HCEC 1CT (cell line): ENCODE measurements at places on chromosomes 2 and 18.

DNA sequence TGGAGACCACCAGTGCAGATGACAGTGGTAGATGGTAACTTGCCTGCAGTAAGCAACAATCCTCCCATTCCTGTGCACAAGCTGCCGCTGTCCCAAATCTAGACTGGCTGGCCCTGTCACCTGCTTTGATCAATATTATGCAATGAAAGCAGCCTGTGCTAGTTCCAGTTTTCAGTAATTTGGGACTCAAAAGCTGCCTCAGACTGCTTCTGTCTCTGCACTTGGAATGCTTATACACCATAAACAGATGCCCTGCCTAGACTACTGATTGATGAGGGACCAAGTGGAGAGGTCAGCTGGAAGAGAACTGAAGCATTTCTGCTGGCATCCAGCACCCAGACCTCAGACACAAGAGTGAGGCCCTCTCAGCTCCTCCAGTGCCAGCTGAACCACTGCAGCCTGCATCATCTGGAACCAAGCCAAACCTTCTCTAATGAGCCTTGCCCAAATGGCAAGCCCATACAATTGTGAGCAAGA is 24.9 kb downstream of the CCBE1 start:
- peak; percentile 22 for DNase-seq

- DNase-seq = no peak
Measured at GRCh38 chr2:170405326-170405725, 227.4 kb downstream of the MYO3B start.

- no peak for DNase-seq
Measured at GRCh38 chr2:14011190-14011589, 621.3 kb upstream of the LRATD1 start.

GRCh38 chr2:112783187-112783714 is 1.0 kb downstream of the IL1A start:
- no peak for DNase-seq

GRCh38 chr2:132617989-132618388 is 52.0 kb downstream of the LYPD1 start:
- no peak for DNase-seq

DNA sequence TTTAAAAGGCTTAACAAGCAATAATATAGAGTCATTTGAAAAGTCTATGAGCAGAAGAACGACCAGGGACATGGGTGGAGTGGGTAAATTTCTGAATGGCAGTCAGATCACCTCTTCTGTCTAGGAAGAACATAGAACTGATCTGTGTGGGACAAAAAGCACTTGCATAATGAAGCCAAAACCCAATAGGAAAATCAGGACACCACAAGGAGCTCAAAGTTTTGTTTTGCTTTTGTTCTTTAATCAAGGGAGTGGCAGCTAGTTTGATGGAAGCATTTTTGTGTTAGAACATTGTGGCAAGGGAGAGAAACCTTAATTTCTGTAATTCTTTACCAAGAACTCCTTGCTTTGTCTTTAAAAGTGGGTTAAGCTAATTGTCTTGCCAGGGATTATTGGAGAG is 240.2 kb upstream of the TANK start:
- no peak for DNase-seq

DNA sequence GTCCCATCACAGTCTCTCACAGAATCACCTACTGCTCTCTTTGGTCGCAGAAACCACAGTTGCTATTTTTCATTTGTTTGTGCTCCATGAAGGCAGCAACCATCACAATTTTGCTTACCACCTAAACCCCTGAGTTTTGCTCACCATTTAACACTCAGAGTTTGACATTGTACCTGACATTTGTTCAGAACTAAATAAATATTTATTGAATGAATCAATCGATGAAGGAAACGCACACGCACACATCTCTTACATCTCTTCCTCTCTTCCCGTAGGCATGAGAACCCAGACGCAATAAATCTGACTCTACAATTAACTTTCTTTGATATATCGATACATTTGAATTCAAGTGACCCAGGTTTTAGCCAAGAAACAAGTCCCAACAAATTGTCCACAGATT is 105.5 kb upstream of the RNF152 start:
- DNase-seq = no peak

DNA sequence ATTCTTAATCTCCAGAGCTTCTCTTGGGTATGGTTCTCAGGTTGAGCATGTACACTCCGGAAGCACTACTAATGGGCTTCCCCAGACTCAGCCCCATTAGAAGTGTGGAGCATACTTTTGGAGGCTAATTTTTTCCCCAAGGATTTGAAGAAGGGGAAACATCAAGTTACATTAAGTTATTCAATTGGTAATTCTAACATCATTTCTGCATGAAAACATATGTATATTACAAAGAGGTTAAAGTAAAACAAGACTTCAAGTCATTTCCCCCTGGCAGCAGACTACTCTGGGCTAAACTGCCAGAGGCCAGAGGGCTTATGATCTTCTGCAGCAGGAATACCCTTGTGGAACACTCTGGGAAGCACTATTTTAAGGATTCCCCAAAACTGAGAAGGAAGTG is 227.7 kb upstream of the STK17B start:
- no peak for DNase-seq

GRCh38 chr2:120720746-120721375 is 14.8 kb upstream of the GLI2 start:
- no peak for DNase-seq

DNA sequence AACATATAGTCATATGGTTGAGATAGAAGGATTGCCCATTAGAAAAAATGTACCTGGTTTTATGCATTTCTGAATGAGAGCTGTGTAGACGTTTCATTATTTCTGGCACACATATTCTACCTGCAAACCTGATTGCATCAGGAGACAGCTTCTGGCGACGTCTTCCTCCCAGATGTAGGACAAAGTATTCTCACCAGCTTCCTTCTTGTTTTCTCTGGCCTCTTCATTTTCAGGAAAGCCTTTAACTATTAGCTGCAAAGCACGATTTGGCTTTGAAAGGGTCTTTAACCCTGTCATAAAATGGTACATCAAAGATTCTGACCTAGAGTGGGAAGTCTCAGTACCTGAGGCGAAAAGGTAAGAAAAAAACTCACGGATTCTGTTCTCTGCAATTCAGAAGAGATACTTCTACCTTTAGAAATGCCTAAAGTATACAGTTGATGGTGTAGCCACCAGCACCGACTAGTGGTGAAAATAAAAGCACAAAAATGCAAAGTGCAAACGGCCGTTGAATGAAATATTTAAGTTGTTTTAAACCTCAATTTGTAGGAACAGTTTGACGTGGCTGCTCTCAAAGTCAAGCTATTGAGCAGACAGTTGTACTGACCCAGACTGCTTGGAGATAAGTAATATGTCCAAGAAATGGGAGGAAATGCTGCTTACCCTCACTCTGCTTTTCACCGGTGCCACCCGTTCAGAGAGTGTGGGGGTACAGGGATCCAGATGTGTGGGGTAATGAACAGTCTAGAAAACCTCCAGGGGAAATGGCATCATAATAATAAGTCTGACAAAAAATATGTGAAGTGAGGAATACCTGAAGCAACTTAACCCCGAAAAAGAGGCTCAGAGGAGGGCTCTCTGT is 20.2 kb downstream of the IL18RAP start:
- peak; percentile 28 for DNase-seq
